ENCODE measurements at places on chromosomes 2 and 18.
A peak's percentile ranks its signal among the peaks of the same experiment; 100 is the strongest.

DNA sequence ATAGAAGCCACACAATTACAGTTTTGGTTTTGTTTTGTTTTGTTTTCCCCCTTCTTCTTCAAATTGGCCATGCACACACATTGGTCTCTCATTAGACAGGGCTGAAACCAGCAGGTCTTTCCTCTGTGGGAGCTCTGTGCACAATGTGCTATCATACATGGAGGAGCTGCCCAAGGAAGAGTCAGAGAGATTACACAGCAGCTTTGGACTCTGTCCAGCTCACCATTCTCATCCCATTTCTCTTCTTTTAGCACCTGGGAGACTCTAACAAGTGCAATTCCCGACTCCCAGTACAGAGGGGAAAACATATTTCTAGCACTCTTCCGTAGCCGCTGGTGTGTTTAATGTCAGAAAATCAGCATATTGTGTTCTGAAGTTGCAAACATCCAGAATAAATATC lies 29.4 kb downstream of the POU3F3 start:
- DNase-seq, result no peak

- DNase-seq, result no peak
Measured at GRCh38 chr2:3349211-3349693, 28.4 kb downstream of the EIPR1 start.

- no peak for DNase-seq
Measured at GRCh38 chr18:36085195-36085594, 17.8 kb upstream of the RPRD1A start.

DNA sequence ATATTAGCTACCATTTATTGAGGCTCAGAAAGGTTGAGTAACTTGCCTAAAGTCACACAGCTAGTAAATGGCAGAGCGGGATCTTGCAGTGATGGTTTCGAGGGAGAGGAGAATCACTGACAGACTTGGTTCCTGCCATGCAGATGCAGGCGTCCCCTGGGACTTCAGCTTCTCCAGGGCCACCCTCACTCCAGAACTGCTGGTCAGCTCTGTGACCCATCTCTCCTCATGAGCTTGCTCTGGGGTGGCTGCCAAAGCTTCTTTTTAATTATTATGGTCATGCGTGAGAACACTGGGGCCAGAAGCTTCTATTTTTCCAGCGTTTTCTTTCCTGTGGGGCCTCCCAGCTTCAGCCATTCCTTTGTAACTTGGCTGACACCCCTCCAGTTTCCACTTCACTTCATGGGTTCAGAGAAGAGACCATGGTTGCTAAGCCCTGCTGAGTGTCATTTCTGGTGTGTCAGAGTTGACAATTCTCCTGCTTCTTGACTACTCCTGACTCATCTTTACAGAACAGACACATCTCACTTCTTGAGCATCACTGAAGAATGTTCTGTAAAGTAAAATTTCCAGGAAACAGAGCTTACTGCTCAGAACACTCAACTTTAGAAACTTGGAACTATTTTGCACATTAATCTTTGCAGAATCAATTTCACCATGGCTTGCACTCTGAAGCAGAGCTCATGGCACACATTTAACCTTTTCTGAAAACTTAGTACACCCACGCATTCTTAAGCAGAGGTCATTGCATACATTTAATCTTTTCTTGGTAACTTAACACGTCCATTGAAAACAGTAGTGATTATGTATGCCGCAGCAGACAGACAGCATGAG lies 70.4 kb downstream of the IL1R2 start:
- DNase-seq, result no peak

DNA sequence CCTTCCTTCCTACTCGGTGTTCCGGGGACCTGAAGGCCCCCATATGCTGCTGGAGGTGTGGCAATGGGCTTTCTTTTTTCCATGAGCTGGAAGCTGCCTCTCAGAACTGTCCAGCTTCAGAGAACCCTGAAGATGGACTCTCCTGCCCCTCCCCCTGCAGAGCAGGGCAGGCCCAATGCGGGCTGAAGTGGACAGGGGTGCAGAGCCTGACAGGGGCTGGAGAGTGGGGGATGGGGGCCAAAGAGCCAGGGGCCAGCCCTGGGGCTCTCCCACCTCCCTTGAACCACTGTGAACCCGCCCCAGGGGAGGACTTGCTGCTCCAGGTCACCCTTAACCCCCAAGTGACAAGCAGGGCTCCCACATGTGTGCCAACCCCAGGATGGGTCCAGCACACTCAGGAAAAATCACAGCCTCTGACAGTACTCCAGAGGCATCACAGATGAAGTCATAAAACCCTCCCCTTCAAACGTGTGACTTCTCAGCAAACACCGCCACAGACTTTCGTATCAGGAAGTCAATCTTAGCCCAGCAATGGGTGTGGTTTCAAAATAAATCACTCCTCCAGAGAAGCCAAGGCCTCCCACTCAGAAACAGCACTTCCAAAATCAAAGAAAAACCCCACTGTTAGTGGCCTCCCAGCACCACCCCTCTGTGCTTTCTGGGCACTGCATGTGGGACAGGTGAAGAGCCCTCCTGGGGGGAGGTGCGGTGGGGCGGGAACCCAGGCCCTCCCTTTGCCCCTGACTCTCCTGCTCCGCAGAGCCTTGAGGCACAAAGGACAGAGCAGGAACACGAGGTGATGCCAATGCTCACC lies 135.8 kb downstream of the HDAC4 start:
- DNase-seq, result no peak

- peak; percentile 17 for DNase-seq
Measured at GRCh38 chr2:169928463-169928864, 101.2 kb downstream of the UBR3 start.

DNA sequence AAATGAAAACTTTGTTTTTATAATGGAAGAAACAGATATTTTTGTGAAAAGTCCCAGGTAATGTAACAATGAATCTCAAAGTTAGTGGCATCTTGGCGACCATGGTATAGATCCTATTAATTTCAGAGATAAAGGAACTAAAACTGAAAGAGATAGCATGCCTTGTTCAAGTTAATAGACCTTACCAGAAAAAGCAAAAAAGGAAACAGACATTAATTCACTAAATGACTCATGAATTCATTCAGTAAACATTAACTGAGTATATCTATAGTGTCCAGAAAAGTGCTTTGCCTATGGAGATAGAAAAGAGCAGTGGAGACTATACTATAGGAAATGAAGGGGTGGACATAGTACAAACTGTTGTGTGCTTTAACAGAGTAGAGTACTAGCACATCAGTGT lies 763.3 kb downstream of the TRIB2 start:
- DNase-seq, result no peak

DNA sequence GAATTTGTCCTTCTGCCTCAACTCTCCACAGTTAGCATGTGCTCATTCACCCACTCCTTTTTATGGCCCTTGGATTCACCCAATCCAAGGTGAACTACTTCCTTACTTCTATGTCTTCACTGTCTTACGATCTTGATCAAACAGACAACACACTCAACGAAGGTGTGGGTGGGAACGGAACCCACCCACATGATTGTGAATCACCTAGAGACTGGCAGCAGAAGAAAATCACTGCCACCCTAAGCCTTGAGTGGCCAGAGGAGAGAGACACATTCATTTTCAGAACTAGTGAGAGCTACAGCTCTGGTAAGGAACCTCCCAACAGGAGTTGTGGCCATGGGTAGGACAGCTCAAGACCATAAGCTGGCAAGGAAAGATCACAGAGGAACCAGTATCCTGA lies 194.3 kb downstream of the PLCL1 start:
- DNase-seq, result no peak

DNA sequence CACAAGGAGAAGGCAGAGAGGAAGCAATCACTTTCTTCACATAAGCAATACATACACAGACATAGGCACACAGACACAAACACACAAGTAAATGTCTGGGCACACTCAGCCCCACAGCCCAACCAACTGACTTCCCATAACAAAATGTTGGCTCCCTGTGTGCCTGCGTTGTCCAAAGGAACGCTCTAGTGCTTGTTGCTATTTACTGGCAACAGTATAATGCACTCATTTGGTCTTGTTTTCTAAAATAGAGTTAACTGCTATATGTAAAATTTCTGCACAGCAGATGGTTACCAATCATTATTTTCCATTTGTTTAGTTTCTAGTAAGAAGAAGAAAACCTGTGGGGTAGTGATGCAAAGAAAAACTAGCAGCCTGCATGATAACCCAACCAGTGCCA lies 16.5 kb downstream of the FIGN start:
- no peak for DNase-seq

DNA sequence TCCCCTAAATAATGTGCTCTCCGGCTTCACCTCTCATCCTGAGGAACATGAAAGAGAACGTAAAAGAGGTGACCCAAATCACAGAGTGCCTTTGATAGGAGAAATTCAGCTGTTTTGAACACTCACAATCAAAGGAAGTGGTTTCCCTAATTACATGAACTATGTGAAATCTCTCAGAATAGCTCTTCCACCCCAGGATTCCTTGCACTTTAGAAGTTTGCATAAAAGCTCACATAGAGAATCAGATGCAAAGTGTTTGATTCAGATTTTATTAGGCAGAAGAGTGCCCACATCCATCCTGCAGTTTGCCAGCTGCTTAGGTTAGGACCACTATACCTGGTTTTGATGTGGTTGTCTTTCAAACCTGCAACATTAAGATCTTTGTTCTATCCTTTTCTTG lies 61.0 kb downstream of the MAP3K20 start:
- no peak for DNase-seq

GRCh38 chr2:217147818-217148217 lies 288.0 kb upstream of the TNP1 start:
- no peak for DNase-seq

DNA sequence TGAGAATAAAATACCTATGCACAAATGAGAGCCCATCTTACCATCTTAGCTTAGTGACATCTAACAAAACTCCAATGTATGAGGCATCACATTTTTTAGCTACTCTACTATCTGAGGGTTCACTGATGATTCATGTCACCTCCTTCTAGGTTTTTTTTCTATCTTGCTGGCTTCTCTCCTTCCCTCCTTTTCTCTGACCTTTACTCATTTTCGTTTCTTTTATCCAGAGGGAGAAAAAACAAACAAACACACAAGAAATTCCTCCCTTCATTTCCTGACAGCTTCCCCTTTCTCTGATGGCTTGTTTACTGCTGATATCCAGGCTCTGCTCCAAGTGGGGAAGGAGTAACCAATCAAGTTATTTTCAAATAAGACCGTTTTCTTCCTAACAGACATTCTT lies 115.1 kb downstream of the UBE2E3 start:
- DNase-seq, result no peak

DNA sequence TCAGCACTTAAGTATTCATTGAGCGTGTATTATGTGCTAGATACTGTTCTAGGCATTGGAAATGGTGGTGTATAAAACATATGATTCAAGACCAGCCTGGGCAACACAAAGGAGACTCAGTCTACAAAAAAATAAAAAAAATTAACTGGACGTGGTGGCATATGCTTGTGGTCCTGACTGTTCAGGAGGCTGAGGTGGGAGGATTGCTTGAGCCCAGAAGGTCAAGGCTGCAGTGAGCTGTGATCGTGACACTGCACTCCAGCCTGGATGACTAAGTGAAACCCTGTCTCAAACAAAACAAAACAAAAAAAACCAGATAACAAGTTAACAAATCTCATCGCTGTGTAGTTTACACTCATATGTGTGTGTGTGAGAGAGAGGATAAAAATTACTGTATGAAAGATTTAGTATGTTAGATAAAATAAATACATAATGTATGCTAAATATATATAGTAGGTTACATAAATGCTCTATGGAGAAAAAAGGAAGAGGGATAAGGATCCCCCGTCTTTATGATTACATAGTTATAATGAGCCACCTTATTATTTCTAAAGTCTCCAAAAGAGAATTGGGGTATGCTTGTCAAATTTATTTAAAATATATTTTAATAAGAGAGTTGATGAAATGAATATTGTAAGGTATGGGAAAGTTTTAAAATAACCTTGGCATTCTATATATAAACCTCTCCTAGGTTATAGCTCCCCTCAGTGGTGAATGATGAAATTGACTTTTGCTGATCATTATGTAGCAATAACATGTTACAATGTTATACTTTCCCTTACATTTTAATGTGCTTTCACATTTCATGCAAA lies 69.2 kb downstream of the EHBP1 start:
- no peak for DNase-seq

DNA sequence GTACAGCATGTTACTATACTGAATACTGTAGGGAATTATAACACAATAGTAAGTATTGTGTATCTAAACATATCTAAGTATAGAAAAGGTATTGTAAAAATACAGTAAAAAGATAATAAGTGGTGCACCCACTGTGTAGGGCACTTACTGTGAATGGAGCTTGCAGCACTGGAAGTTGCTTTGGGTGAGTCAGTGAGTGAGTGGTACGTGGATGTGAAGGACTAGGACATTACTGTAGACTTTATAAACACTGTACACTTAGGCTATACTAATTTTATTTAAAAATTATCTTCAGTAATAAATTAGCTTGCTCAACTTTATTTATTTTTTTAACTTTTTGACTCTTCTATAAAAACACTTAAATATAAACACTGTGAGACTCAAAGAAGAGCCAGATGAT lies 82.6 kb downstream of the MTA3 start:
- no peak for DNase-seq

DNA sequence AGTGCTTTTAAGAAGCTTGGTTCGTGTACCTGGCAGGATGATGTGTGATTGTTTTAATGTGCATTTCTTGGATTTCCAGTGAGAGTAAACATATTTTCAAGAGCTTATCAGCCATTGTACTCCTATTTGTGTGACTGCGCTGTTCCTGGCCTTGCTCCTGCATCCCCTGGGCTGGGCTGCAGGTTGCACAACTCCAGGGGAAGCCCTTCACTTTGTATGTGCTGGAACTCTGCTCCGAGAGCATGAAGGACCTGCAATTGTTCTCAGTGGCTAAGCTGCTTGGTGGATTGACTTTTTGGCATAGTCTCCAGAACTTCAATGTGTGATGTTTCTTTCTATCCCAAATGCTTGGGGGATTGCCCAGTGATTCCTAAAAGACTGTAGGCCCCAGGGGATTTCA lies 18.8 kb downstream of the ATP6V1C2 start:
- DNase-seq, result no peak

DNA sequence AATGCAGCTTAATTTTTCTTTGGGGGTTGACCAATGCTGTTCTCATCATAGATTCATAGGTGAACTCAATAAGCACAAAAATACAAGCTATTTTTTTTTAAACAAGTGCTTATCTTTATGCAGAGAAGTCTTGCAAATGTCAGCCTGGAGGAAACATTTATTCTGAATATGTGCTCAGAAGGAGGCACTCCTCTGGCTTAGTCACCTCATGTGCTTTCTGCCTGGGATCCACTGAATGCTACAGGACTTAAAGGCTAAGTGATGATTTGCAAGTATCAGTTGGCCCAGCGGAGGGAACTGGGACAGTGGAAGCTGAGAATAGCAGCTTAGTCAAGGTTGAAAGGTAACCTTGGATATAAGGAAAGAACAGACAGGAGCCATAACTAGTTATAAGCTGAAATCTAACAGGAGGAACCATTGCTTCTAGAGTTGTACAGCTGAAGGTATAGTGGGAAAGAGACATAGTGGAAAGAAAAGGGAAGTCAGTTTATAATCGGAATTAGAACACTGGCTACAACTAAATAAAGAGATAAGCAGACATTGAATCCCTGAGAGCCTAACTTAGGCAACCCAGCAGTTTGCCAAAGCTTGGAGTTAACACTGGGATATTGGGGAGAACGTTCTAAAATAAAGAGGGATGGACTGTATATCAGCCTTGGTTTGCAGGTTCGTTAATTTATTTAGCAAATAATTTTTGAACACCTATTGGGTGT lies 488.7 kb downstream of the SUCLG1 start:
- DNase-seq, result no peak

GRCh38 chr2:71927757-71928715 lies 219.6 kb downstream of the CYP26B1 start:
- DNase-seq, result no peak

GRCh38 chr18:32767400-32767799 lies 5.4 kb downstream of the KLHL14 start:
- no peak for DNase-seq

GRCh38 chr2:26583381-26583911 lies 57.7 kb downstream of the CIB4 start:
- DNase-seq, result no peak
